ENCODE measurements at places on chromosomes 7 and 10. TPM values are rescaled to one million over a fixed set of nuclear protein-coding genes. Genes with fewer than 3 reads are reported as not detected.

DNA sequence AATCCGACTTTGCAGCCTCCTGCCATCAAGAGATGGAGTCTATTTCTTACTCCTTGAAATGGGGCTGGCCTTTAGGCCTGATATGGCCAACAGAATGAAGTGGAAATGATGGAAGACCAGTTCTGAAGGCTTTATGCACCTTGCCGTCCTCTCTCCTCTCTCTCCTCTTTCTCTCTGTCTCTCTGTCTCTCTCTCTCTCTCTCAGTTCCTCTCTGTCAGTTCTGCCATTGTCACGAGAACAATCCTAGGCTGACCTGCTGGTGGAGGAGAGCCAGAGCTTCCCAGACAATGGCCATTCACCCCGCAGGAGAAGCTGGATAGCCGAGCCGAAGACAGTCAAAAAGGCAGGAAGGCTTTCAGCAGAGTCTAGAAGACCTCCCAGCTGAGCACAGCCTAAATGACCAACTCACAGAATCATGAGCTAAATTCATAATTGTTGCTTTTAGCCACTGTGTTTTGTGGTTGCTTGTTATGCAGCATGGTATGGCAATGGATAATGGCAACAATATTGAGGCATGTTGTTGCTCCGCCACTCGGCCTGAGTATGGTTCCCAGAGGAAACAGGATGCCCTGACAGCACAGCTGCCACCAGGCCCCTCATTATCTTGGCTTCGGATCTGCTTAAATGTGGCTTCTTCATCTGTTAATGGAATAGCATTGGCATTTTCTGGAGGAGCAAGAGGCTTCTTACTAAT is 35.5 kb downstream of the FRMPD2 start:
- no peak for DNase-seq

- no peak for DNase-seq
These were observed 182.8 kb upstream of the BMPER start for GRCh38 chr7:33722383-33723101.

HOXA13 gene
- 43.2 TPM for total RNA-seq

DNA sequence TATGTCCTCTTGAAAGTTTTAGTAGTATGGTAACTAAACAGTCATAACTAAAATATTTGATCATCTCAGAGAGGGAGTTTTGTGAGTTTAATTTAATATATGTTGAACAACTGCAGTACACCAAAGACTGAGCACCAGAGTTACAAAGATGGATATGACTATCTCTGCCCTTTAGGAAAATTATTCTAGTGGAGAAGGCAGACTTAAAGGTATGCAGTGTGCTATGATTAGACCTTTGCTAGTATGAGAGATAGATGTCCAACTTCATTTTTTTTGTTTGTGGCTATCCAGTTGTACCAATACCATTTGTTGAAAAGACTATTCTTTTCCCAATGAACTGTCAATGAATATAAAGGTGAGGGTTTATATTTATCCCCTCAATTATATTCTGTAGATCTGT is 33.4 kb downstream of the AKAP9 start:
- DNase-seq = no peak

EVX1 gene
- total RNA-seq = 1.1 TPM

Measured in urinary bladder (tissue), 4 donors.